ENCODE measurements at places on chromosomes 7 and 10. TPM values are rescaled to one million over a fixed set of nuclear protein-coding genes. Genes with fewer than 3 reads are reported as not detected.

SPDYE2B gene
- total RNA-seq: not detected

DOCK4 gene
- total RNA-seq: 38.4 TPM

MMD2 gene
- total RNA-seq: not detected

TRIM74 gene
- total RNA-seq: 0.60 TPM

MASTL gene
- 5.0 TPM for total RNA-seq

LRRD1 gene
- total RNA-seq: not detected

C10orf53 gene
- total RNA-seq: not detected

RELN gene
- 0.68 TPM for total RNA-seq

MKRN1 gene
- total RNA-seq: 73.6 TPM
